Urinary bladder (tissue), 4 donors: ENCODE measurements at places on chromosomes 16 and 17. TPM values are rescaled to one million over a fixed set of nuclear protein-coding genes. Genes with fewer than 3 reads are reported as not detected.

The GPR139 gene
- total RNA-seq: not detected

The RDM1 gene
- 1.2 TPM for total RNA-seq

The HAP1 gene
- not detected for total RNA-seq

The CLEC3A gene
- 16.8 TPM for total RNA-seq

The FLCN gene
- 31.3 TPM for total RNA-seq

The CLDN6 gene
- not detected for total RNA-seq

- no peak for DNase-seq
These were observed 23.8 kb downstream of the ENGASE start for GRCh38 chr17:79098282-79098867.

GRCh38 chr16:47028767-47029377 is 55.4 kb upstream of the DNAJA2 start:
- DNase-seq: no peak

GRCh38 chr16:53091466-53092211 is 36.8 kb downstream of the CHD9 start:
- peak; percentile 64 for DNase-seq

DNA sequence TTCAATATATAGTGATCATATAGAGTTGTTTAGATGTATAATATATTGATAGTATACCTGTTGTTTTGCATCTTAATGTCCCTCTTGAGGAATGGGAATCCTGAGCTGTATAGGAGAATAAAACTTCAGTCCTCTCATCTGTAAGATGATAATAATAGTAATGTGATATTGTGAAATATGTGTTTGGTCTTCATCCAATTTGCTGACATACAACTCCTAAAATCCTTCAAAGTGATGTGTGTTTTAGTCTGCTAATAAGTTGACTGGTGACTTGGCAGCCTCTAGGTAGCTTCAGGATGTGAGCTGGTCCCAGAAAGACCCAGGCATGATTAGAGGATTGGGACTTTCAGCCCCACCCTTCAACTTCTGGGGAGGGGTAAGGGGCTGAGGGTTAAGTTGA is 22.8 kb upstream of the NFAT5 start:
- no peak for DNase-seq

GRCh38 chr16:53502331-53503269 is at the start of gene AKTIP:
Gene AKTIP (minus strand): TSS chr16:53503209. CDS start chr16:53500259, 2,950 bp downstream.
- DNase-seq: no peak

GRCh38 chr16:65684230-65684629 is 562.4 kb upstream of the CDH11 start:
- no peak for DNase-seq

DNA sequence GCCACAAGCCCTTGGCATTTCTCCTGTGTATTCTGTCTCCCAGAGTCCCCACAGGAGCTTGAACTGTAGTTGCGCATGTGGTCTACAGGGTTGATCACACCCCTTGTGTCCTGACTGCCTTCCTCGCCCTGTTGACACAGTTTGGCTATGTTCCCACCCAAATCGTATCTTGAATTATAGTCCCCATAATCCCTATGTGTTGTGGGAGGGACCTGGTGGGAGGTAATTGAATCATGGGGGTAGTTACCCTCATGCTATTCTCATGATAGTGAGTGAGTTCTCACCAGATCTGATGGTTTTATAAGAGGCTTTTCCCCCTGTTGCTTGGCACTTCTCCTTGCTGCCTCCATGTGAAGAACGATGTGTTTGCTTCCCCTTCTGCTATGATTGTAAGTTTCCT is 21.2 kb downstream of the ADAD2 start:
- no peak for DNase-seq

- DNase-seq: no peak
These were observed 1.7 kb upstream of the CCL1 start for GRCh38 chr17:34364751-34365150.
